Suprapubic skin (tissue), 4 donors: ENCODE measurements at places on chromosomes 13 and 19. TPM values are rescaled to one million over a fixed set of nuclear protein-coding genes. Genes with fewer than 3 reads are reported as not detected.

The MEIS3 gene
- total RNA-seq, result 3.4 TPM

The PSG2 gene
- total RNA-seq, result 0.51 TPM

The ZNF560 gene
- total RNA-seq, result not detected

The CD79A gene
- total RNA-seq, result not detected

The IFNL1 gene
- not detected for total RNA-seq

The KIR2DL1 gene
- total RNA-seq, result 0.64 TPM

The B3GNT3 gene
- 1.4 TPM for total RNA-seq

The ZNF534 gene
- total RNA-seq, result not detected

The SAMD4B gene
- total RNA-seq, result 121 TPM

The KPTN gene
- 4.3 TPM for total RNA-seq

The COMP gene
- 7.9 TPM for total RNA-seq

The DAND5 gene
- total RNA-seq, result not detected

The CYP4F2 gene
- total RNA-seq, result 1.2 TPM

The PPFIA3 gene
- 50.1 TPM for total RNA-seq

The PLK5 gene
- not detected for total RNA-seq

The SYT5 gene
- total RNA-seq, result 7.8 TPM
